ENCODE measurements at places on chromosomes 6 and 20.

DNA sequence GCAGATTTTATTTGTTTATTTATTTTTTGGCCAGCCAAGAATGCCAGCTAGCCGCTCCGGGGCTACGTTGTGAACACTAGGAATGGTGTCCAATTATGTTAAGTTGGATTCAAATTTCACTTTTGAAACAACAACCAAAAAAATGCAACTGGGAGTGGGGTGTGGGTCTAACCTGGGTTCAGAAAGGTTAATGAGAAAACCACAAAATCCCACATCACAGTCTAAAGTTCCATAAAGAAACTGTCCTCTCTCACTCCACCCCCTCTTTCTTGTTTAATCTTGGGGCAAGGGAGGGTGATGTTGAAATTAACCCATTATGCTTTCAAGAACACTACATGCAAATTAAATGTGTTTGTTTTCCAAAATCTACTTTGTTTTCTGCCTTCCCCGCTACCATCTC is 77.2 kb downstream of the LINC00237 start:
- no peak for DNase-seq

GRCh38 chr6:29589423-29590048 is 4.6 kb downstream of the OR2H2 start:
- DNase-seq = peak; percentile 35

GRCh38 chr6:51514748-51515402 is 572.5 kb downstream of the PKHD1 start:
- DNase-seq = peak; percentile 70

GRCh38 chr6:157995458-157995857 is 13.8 kb downstream of the SYNJ2 start:
- DNase-seq = no peak

DNA sequence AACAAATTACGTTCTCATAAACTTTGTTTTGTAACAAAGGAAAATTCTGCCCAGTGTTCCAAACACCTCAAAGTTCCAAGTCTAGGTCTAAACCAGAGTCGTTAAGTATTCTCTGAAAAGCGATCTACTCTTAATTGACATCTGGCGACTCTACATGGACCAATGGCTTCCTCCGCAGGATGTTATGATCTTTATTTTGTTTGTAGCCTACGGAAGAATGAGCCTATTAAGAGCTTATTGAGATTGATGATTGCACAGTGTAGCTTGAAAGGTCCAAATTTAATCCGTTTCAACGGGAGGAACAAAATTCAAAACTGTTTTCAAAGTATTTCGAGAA is 61.1 kb downstream of the FAM217A start:
- peak; percentile 49 for DNase-seq

DNA sequence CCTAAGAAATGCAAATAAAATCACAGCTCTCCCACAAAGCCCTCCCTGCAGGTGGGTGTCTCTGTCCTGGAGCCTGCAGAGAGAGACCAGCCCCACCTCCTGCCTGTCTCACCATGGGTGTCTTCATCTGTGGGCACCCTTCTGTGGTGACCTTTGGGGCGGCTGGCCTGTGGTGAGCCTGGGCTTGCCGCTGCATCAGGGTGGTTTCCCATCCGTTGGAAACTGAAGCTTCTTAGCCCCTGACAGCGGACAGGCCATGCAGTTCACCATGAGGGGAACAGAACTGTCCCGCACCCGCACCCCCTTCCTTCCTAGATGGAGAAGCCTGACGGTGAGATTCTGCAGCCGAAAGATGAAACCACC is 42.3 kb upstream of the FRMD1 start:
- no peak for DNase-seq

GRCh38 chr6:81309811-81310210 is 442.7 kb downstream of the TENT5A start:
- no peak for DNase-seq

GRCh38 chr20:51688600-51689244 is 79.5 kb downstream of the ATP9A start:
- no peak for DNase-seq

- DNase-seq = no peak
Observed at GRCh38 chr20:52383995-52384621, 192.5 kb upstream of the ZFP64 start.

DNA sequence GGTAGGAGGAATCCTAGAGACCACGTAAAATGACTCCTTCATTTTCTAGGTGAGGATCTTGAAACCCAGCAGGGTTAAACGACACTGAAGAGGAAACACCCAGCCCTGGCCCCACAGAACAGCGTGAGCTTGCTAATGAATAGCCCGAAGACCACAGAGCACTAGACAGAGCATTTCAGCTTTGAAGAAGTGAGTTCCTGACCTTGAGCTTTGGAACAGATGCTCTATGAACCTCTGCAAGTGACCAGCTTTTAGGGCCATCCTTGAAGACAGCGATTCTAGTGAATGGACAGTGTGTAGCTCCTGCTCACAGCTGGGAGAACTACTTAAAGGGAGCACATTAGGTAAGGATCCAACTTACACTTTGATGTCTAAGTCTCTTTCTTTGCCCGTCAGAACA is 74.0 kb upstream of the FRMD1 start:
- DNase-seq = no peak

DNA sequence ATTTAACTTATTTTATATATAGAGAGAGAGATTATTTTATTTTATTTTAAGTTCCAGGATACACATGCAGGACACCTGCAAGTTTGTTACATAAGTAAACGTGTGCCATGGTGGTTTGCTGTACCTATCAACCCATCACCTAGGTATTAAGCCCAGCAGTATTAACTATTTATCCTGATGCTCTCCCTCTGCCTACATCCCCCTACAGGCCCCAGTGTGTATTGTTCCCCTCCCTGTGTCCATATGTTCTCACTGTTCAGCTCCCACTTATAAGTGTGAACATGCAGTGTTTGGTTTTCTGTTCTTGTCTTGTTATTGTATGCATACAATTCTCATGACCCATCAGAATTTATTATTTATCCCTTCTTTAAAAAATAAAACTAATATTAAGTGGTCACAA is 34.6 kb downstream of the FKBP1C start:
- no peak for DNase-seq

GRCh38 chr6:28580475-28580874 is 54.8 kb downstream of the GPX5 start:
- DNase-seq = no peak

- DNase-seq = no peak
Observed at GRCh38 chr20:50054626-50055511, 58.1 kb downstream of the UBE2V1 start.

DNA sequence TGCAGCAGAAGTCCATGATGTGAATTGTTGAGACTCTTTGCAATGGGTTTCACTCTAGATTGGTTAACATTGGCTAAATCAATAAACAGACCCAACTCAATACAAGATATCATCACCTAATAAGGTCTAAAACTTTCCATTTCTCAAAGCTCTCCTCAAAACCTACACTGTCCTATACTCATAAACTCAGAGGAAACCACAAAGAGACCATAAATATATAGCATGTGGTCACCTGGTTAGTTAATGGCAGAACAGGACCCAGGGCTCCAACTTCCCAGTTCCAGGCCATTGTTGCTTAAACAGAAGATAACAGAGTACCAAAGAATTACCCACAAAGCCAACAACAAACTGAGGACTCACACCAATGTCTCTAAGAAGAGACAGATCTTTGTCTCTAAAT is 12.0 kb downstream of the RTN4IP1 start:
- DNase-seq = no peak

- DNase-seq = peak; percentile 16
Observed at GRCh38 chr6:22605736-22606135, 36.4 kb downstream of the HDGFL1 start.

DNA sequence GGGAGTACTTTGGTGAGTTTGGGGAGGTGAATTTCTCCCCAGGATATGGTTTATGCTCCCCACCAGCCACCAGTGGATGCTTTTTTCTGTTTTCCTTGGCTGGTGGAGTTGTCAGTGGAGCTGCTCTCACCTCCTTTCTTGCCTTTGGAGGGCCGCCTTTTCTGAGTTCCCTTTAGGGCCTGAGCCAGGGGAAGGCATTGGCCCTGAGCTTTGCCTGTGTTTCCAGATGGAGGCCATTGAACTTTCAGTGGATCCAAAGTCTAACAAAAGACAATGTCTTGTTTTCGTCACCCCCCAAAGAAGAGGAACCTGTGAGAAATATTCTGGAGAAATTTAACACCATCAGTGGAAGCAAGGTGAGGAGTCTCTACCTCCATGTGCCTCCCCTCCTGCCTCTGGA is 4.4 kb upstream of the TMEM14A start:
- DNase-seq = no peak

DNA sequence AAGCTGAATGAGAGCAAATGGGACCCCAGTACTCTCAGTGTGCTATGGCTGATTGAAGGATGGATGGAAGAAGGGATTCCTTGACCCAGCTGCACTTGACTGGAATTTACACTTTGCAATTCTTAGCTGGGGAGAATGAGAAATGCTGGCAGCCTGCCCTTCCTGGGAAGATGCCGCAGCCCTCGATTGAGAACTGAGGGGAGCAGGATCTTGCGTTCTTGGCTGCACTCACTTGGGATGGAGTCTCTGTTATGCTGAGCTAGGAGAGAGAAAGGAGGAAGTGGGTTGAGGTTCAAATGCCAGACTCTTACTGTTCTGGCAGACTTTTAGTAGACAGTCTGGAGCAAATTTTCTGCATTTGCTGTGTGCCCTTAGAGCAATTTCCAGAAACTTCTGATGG is 221.2 kb downstream of the FNDC1 start:
- no peak for DNase-seq

GRCh38 chr20:47675190-47676142 is 109.8 kb downstream of the SULF2 start:
- no peak for DNase-seq

DNA sequence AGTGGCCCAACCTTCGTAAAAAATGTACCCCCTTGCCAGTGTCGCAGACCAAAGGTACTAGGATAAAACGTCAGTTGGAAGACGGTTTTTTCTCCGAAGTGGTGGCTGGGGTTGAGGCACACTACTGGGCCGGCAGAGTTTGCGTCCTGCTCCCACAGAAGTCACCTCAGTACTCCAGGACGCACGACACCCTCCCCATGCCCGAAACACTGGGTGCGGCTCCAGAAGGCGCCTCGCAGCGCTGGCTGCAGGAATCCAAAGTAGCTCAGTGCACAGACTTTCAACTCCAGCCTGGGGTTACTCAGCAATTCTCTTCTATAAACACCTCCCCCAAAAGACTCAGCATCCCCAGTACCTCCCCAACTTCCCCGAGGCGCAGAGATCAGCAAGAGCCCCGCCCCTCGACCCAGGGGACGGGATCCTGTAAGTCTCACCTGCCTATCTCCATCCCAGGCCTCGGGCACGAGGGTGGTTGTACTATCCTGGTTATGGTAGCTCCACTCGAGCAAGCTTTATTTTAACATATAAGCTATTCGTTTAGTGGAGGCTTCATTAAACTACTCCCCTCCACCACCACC is 88.2 kb downstream of the ZFP64 start:
- no peak for DNase-seq

DNA sequence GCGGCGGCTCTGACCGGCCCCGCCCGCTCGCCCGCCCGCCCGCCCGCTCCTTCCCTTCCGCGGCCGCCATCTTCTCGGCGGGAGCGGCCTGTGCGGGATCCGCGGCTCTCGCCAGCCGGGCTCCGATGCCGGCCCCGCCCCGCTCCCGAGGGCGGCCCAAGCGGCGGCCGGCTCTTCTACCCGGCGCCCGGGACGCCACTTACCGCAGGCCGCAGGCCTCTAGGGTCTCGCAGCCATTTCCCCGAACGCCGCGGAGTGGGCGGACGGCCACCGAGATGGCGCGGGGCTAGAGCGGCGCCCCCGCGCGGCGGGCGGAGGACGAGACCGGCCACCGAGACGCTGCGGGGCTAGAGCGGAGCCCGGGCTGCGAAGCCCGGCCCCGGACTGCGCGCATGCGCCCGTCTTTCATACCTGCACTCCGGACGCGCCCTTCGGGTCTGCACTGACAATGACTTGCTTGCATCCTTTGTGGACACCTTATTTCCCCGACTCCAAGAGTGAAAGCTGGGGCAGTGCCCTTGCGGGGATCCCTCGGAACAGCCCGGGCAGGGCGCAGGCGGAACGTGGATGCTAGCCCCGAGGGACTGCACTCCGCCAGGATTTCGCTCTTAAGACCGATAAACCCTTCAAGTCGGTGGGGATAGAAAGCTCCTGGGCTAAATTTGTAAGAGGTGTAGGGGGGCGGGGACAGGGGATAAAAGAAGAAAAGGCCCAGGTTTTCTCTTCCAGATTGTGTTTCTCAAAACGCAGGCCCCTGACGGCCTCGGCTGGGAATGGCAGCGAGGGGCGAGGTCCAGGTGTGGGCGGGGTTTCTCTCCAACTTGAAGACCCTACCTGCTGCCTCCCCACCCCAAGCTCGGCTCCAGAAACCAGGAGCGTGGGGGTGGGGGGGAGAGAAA is at the start of gene DIDO1:
DIDO1 (minus strand) TSS at position 277 of the 899 bp plus-strand sequence.
- DNase-seq = peak; percentile 68

DNA sequence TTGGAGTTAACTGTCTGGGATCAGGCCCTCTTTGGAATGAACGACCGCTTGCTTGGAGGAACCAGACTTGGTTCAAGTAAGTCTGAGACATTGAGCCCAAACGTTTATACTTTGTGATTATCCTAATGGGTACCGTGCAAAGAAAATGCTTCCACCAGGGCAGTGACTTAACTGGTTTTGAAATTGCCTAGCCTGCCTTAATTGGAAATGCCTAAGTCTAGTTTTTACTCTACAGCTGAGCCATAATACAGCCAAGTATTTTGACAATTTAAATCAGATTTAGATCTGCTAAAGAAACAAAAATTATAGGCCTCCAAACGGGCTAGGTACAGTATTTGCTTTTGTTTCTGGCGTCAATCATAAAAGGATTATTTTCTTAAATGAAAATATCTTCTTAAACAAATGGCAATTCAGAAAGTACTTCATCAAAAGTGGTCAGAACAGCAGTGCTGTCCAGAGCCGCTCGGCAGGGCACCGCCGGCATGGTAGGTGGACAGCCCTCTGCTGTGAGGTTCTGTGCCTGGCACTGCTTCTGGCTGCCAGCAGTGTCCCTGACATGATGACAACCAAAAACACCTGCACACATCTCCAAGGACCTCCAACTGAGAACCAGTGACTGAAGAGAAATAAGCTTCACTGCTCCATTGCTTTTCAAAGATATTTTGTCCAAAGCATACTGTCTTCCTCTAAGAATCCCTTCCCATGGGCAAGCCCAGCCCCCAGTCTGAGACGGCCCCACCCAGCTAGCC is 55.6 kb downstream of the EZR start:
- DNase-seq = no peak

- DNase-seq = no peak
Observed at GRCh38 chr6:8130399-8130798, 28.1 kb upstream of the EEF1E1 start.

DNA sequence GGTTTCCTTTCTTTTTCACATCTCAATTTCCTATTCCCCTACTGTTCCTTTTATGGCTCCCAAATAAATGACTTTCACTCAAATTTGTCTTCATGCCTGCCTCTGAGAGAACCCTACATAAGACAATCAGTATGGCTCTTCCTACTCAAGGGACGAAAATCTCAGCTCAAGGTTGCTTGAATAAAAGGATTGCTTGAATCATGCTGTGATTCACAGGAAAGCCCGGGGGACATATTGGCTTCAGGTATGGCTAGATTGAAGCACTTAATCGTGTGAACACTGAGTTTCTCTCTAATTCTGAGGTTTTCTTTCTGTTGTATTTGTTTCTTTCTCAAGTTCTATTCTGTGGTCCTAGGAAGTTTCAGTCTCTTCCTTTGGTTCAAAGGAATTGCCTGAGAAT is 140.3 kb upstream of the SULF2 start:
- DNase-seq = no peak

GRCh38 chr20:14643556-14643955 is 306.1 kb upstream of the FLRT3 start:
- DNase-seq = no peak

GRCh38 chr20:37095108-37095598 is 644 bp downstream of the RBL1 start:
- peak; percentile 15 for DNase-seq

- no peak for DNase-seq
Observed at GRCh38 chr20:62711703-62712101, 3.1 kb downstream of the NTSR1 start.

GRCh38 chr20:35129647-35130069 is 17.5 kb downstream of the EDEM2 start:
- DNase-seq = peak; percentile 72

Measured in foreskin melanocyte (primary cell).